ENCODE measurements at places on chromosomes 3 and 15.

- no peak for DNase-seq
These were observed 98.4 kb upstream of the PEX5L start for GRCh38 chr3:180135101-180135500.

- no peak for DNase-seq
These were observed 12.0 kb downstream of the DNASE1L3 start for GRCh38 chr3:58198804-58199203.

GRCh38 chr15:59298225-59298853 lies 74.3 kb downstream of the MYO1E start:
- no peak for DNase-seq

DNA sequence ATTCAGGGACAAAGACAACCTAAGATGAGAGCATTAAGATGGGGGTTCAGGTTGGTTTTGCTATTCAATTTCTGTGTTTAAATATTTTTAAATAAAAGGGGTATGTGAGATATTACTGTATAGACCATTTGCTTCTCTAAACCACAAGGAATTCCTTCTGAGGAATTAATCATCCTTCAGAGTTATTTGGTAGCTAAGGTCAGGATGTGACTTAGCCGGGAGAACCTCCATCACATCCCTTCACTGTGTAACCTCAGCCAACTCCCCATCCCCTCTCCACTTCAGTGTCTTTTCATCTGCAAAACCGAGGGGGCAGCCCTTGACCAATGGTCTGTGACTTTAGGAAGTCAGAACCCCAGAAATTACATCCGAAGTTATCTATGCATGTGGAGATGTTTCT lies 48.7 kb upstream of the SKOR1 start:
- DNase-seq, result no peak

GRCh38 chr3:48989796-48990635 lies at the start of gene P4HTM:
Gene P4HTM (plus strand): TSS chr3:48990241. CDS start chr3:48990257, 16 bp downstream.
- peak; percentile 82 for DNase-seq

- DNase-seq, result no peak
These were observed 55.0 kb upstream of the DCP1A start for GRCh38 chr3:53402326-53402725.
